Left renal cortex interstitium (tissue), 4 donors: ENCODE measurements at places on chromosomes 7 and 10.

GRCh38 chr7:33692956-33693355, 212.4 kb upstream of the BMPER start:
- DNase-seq, result no peak

DNA sequence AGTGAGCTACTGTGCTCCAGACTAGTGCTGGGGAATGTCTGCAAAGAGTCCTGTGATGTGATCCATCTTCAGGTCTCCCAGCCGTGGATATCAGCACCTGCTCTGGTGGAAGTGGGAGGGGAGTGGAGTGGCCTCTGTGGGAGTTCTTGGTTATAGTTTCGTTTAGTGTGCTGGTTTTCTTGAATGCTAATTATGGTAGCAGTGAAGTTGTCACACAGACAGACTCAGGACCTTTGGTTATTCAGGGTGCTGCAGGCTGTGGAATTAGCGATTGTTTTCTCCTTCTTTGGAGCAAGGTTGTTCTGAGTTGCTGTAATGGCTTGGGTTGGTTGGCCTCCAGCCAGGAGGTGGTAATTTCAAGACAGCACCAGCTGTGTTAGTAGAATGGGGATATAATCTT, 132.7 kb upstream of the HGF start:
- no peak for DNase-seq

DNA sequence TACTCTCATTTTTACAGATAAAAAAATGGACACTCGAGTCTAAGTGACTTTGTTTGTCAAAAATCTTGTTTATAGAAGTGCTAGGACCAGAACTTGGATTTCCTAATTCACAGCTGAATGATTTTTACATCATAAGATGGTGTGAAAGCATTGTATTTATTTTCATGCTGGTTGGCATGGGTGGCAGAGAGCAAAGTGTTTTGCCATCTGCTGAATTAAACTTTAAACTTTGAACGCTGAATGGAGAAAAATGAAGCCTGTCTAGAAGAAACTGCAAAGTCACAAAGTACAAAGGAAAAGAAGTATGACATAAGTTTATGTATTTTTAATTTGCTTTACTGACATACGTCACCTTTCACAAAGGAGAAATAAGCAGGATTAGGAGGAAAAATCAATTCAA, 142.0 kb downstream of the NRBF2 start:
- no peak for DNase-seq

DNA sequence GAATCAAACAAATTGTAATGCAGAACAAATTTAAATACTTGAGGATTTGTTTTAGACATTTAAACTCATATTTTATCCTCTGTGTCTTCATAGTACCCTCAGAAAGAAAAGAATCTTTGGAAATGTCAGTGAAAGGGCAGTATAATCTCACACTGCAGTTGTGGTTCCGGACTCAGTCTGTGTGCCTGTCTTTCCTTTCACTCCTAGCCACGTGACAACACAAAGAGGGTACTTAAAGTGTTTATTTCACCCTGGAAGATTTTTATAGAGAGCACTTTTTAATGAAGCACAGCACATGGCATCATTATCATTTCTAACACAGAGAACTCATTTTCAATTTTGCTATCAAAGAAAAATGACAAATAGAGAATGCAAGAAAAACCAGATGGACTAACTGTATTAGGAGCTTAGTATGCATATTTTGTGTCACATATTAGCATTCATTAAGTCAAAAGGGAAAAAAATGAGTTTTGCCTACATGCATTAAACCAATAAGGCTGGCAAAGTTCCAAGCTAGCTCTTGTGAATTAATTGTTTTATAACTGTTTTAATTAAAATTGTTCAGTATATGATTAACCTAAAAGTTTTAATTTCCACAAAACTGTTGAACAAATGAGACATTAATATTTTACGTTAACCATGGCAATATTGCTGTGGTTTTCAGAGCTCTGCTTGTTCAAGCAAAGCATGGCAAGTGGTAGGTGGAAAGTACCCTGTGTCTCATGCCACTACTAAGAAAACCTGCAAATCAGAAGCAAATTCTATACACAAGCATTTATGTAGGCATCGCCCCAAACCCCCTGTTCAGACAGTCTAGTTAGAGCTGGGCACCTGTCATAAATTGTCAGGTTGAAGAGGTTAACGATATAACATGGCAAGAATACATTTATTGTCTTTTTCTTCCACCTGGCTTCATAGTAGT, 65.9 kb downstream of the AUTS2 start:
- DNase-seq, result no peak

GRCh38 chr7:35386082-35386815, 132.3 kb upstream of the TBX20 start:
- DNase-seq, result no peak

DNA sequence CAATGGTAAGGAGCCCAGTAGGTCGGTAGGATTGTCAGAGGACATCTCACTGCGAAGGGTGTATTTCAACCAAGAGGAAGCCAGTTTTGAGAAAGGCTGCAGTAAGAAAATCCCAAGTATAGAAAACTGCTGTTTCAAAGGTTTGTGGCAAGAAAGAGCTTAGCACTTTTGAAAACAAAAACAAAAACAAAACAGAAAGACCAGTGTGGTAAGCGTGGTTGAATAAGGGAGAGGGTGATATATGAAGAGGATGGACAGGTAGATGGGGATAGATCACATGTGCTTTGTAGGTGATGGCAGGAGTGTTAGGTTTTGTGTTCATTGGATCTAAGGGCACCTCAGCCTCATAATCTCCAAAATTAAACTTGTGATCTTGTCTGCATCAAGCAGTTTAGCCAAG, 141.6 kb upstream of the WNT16 start:
- DNase-seq, result no peak

DNA sequence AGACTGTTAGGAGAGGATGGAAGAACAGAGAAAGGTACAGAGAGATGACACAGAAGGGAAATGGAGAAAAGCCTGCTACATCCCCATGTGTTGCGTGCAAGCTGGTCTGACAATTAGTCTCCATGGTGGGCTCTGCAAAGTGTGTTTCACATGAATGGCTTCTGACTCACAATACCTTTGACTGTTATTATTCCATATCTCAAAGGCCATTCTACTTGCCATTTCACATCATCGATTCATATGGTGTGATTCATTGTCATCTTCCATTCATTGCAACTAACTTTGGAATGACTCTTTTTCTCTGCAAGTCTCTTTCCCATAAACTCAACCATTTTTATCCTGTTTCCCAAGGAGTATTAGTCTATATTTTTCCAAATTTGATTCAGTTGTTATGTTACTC, 208.9 kb upstream of the INHBA start:
- no peak for DNase-seq
